Karpas-422 (cell line): ENCODE measurements at places on chromosomes 13 and 19. TPM values are rescaled to one million over a fixed set of nuclear protein-coding genes. Genes with fewer than 3 reads are reported as not detected.

GRCh38 chr19:17765069-17765618 lies 13.9 kb downstream of the FCHO1 start:
- no peak for DNase-seq

Gene CD70
- 10.4 and 12.6 TPM in 2 replicates for total RNA-seq

Gene KIR2DL3
- total RNA-seq: not detected in 2 replicates

Gene COX6B1
- 445 and 611 TPM in 2 replicates for total RNA-seq
